Esophagus muscularis mucosa (tissue), 4 donors: ENCODE measurements at places on chromosomes 3 and 15. TPM values are rescaled to one million over a fixed set of nuclear protein-coding genes. Genes with fewer than 3 reads are reported as not detected.

Gene NUSAP1
- 0.42 TPM for total RNA-seq

Gene KPNA4
- total RNA-seq: 48.2 TPM

Gene TMEM207
- total RNA-seq: not detected

Gene DNAH12
- total RNA-seq: not detected

Gene NR2E3
- total RNA-seq: not detected

DNA sequence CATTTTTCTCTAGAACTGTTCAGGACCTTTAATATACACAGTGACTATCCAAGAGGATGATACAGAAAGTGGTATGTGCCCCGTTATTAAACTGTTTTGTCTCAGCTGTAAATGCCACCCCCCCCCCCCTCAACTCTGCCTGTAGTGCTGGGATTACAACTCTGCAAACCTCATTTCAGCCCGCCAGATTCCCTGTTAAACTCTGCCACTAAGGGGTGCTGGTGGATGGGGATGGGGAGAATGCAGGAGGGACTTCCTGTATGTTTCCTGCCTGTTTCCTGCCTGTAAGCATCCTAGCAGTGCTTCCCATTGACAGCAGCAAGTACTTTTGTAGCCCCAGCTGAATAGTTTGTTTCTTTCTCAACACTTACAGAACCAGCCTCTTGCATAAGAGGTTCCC lies 301.7 kb upstream of the RORA start:
- DNase-seq: no peak

DNA sequence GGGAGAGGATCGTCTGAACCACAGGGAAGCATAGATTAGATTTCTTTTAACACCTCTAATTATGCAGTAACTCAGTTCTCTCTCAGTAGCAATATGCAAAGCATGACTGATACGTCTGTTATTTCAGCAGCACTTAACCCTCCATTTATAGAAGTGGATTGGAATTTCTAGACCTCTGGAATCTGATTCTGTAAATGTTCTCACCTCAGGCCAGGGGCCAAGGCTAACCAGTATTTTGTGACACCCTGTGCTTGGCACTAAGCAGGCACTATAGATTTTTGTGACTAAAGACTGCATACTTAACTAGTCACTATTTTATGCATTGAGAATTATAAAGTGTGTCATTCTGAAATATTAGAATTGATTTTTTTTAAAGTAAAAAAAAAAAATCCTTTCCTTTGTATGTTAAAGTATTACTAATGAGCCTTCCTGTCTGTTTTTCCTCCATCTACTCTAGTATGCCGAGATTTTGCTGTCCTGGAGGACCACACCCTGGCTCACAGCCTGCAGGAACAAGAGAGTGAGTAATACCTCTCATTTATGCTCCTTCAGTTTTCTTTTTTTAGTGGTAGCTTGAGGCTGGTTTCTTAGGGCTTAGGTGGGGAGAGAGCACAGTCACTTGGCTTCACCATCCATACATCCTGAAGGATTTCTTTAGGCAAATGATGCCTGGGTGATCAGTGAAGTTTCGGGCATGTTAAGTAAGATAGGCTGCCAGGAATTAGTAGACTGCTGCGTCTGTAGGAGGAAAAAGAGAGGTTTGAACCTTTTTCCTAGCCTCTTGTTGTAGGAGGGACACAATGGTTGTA lies 26.5 kb upstream of the UTS2B start:
- no peak for DNase-seq

DNA sequence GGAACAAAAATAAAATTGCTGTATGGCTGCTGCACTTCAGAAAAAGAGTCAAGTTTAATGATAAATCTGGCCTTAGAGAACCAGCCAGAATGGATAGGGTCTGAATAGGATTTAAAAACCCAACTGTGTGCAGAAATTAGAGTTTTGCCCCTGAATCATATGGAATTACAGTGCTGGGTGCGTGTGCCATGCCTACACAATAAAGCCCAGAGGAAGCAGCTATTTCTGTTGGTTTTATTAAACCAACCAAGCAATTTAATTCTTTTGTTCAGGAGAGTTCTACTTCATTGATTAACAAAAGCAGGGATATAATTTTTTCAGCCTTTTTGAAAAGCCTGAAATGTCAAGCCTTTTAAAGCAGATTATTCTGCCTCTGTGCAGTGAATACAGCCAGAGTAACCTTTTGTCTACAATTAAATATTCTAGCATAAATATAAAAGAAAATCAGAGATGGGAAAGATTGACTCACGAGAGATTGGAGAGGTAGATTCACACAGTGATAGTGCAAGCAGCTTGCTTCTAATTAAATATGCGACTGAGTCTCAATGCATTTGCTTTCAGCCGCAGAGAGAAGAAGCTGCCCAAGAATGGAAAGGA lies 66.7 kb upstream of the DNAJC19 start:
- no peak for DNase-seq

GRCh38 chr3:182710557-182711157 lies 82.6 kb upstream of the ATP11B start:
- no peak for DNase-seq

GRCh38 chr3:114274929-114275328 lies 18.9 kb upstream of the TIGIT start:
- no peak for DNase-seq

DNA sequence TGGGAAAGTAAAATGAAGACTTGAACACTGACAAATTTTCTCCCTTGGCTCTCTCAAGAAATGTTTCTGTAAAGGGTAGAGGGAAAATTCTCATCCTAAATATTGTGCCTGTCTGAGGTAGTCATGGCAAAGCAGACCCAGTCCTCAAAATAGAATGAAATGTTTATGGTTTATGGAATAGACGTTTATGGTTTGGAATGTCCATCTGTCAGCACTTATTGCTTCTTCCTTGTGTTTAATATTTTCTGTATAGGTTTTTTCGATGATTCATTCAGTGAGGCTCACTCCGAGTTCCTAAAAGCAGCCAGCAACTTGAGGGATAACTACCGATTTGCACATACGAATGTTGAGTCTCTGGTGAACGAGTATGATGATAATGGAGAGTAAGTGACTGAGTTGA lies 13.9 kb downstream of the ELL3 start:
- no peak for DNase-seq
